ENCODE measurements at places on chromosomes 5 and 9.

DNA sequence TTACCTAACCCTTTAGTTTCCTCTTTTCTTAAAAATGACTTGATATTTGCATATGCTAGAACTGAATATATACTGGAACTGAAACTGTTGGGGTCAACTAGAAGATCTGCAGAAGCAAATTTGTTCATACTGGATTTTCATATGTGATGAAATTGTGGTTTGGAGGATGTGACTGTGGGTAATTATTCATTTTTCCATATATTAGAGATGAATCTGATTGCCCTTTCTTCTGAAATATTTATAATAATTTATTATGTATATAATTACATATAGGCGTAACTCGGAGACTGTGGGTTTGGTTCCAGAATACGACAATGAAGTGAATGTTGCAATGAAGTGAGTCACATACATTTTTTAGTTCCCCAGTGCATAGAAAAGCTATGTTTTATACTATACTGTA, 149.1 kb downstream of the ATP10B start:
- H3K27ac ChIP-seq: no peak overlapping the region
- no peak overlapping the region for H3K4me3 ChIP-seq
- DNase-seq: no peak
- no peaks in the 10 kb centered on the region for H3K4me1 ChIP-seq
- no peaks in the 10 kb centered on the region for H3K27me3 ChIP-seq

GRCh38 chr5:174235221-174236011, 189.9 kb downstream of the NSG2 start:
- no peaks in the 10 kb centered on the region for H3K36me3 ChIP-seq
- H3K27me3 ChIP-seq: no peaks in the 10 kb centered on the region
- H3K27ac ChIP-seq: no peak overlapping the region
- no peak overlapping the region for H3K4me3 ChIP-seq
- H3K4me1 ChIP-seq: no peaks in the 10 kb centered on the region
- no peak for DNase-seq

DNA sequence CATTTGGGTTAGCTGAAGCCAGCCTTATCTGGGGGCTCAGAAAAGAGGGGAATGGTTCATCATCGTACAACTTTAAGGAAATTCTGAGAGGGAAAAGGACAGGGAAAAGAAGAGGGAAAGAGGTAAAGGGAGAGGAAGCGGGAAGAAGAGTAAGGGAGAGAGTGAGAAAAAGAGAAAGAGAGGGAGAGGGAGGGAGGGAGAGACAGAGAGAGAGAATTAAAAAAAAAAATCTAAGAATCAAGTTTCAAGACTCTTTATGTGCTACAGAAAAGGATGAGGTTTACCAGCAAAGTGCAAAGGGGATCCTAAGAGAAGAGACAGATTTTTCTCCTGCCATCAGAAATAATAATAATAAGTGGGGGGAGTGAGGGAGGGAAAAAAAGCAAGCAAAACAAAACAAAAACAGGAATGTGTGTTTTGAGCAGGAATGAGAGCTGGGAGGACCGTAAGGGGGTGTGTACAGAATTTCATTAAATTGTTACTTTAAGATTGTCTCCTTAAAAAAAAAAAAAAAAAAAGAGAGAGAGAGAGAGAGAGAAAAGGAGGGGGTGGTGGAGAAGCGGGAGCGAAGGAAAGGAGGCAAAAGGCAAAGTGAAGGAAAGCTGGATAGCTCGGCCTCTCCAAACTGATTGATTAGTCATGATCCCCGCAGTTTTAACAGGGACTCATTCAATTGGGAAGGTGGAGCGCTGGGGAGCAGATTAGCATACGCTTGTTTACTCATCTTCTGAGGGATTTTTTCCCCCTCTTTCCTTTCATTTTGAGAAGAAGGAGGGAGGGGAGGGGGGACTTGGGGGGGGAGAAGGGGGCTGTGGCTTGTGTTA, 438 bp upstream of the PAPPA start:
- H3K27ac ChIP-seq: peak overlapping the region; percentile 63
- DNase-seq: no peak
- no peaks in the 10 kb centered on the region for H3K36me3 ChIP-seq

DNA sequence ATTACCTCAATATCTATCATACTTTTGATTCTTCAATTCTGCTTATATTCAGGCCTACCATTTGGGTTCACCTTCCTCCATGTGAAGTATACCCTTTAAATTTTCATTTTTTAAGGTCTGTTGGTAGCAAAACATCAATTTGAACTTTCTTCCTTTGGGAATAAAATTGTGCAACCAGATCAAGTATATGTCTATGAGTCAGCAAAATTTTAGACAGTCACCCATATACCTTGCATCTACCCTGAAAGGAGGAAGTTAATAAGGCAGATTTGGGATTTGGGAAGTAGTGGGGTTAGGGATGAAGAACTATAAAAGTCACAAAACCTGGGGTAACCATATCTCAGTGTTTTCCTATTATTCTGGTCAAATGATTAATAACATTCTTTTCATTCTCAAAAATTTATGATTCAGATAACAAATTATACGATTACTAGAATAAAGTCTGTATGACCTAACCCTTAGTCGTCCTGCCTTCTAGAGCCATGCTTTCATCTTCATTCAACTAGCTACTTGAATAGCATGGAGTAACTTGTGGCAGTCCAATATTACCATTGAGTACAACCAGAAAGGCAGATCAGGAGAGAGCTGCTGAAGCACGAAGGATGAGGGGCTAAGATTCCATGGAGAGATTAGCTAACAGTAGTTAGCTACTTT, 2.8 kb upstream of the IL33 start:
- DNase-seq: no peak
- H3K4me1 ChIP-seq: peaks cover 20% of the 10 kb centered on the region
- H3K27me3 ChIP-seq: no peaks in the 10 kb centered on the region
- no peak overlapping the region for H3K27ac ChIP-seq
- H3K4me3 ChIP-seq: no peak overlapping the region

GRCh38 chr5:172010278-172010677, 3.8 kb upstream of the FBXW11 start:
- H3K27ac ChIP-seq: no peak overlapping the region
- DNase-seq: no peak
- H3K27me3 ChIP-seq: no peaks in the 10 kb centered on the region

DNA sequence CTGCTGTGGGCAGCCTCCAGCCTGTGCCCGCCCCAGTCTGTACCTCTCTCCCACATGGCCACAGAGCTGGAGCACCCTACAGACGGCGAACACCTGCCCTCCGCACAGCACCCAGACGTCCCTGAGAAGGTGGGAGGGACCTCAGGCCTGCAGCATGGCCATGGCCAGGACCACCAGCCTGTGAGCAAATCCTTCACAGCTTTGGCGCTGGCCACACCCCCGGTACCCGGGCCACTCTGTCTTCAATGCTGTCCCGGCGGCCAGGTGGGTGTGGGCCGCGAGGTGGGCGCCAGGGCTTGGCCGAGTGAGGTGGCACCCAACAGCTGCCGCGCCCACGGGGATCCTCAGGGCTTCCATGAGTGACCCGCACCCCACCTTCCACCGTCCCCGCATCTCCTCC, 18.7 kb downstream of the NOTCH1 start:
- H3K36me3 ChIP-seq: peaks cover 16% of the 10 kb centered on the region
- peak overlapping the region; percentile 36 for H3K27ac ChIP-seq
- no peak overlapping the region for H3K4me3 ChIP-seq
- DNase-seq: no peak
- no peaks in the 10 kb centered on the region for H3K27me3 ChIP-seq

- DNase-seq: no peak
- H3K36me3 ChIP-seq: no peaks in the 10 kb centered on the region
- H3K4me3 ChIP-seq: no peak overlapping the region
These were observed 52.7 kb downstream of the ADAMTSL1 start for GRCh38 chr9:18526685-18527084.

GRCh38 chr5:168562279-168562678, 16.9 kb downstream of the PANK3 start:
- peaks cover 2% of the 10 kb centered on the region for H3K4me1 ChIP-seq
- H3K27me3 ChIP-seq: no peaks in the 10 kb centered on the region
- H3K36me3 ChIP-seq: peaks cover 41% of the 10 kb centered on the region
- no peak overlapping the region for H3K27ac ChIP-seq

- DNase-seq: no peak
- no peaks in the 10 kb centered on the region for H3K36me3 ChIP-seq
- no peaks in the 10 kb centered on the region for H3K27me3 ChIP-seq
These were observed 265.1 kb upstream of the FBXL7 start for GRCh38 chr5:15234911-15235310.

DNA sequence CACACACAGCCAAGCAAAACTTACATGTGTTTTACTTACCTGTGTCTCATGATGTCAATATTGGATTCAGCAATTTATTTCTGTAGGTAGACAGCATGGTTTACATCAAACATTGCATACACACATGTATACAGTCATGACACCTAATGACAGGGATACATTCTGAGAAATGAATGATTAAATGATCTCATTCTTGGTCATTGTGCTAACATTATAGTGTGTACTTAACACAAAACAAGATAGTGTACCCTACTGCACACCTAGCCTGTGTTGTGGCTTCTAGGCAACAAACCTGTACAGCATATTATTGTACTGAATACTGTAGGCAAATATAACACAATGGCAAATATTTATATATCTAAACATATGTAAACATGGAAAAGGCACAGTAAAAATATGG, 28.0 kb downstream of the ISOC1 start:
- DNase-seq: no peak
- no peaks in the 10 kb centered on the region for H3K36me3 ChIP-seq
- peaks cover 2% of the 10 kb centered on the region for H3K4me1 ChIP-seq

DNA sequence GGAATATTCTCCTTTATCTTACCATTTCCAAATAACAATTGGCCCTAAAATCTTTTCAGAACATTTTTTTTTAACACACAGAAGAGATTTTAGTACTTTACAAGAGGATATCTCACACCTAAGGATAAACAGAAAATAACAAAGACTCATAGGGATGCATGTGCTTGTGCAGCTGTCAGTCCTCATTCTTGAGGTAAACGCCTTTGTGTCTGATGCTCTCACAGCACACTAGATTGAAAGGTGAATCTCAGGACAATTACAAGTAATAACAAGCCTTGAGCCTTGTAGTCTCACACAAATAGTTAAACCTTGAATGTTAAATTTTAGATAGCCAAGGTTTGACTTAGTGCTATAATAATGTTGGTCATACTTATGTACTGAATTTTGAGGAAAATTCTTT, 439.2 kb downstream of the PTPRD start:
- H3K4me1 ChIP-seq: no peaks in the 10 kb centered on the region
- DNase-seq: no peak
- H3K4me3 ChIP-seq: no peak overlapping the region

DNA sequence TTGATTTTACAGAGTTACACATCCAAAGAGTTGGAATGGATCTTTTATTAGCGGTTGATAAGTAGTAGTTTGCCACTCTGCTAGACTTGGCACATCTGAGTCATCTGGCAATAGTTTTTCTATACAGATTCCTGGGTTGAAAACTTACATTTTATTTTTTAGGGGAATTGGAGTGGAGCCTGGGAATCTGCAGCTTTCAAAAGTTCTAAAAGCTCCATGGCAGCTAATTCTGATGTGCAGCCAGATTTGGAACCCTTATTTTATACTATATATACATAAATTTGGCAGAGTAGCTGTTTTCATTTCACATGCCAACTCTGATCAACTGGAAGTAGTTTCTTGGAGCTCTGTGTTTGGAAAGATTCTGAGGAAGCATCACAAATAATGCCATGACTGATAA, 715.5 kb downstream of the TLR4 start:
- H3K36me3 ChIP-seq: no peaks in the 10 kb centered on the region
- H3K27me3 ChIP-seq: no peaks in the 10 kb centered on the region
- H3K4me3 ChIP-seq: no peak overlapping the region
- no peaks in the 10 kb centered on the region for H3K4me1 ChIP-seq
- H3K27ac ChIP-seq: no peak overlapping the region

- H3K27ac ChIP-seq: no peak overlapping the region
- no peaks in the 10 kb centered on the region for H3K4me1 ChIP-seq
- H3K4me3 ChIP-seq: no peak overlapping the region
- H3K36me3 ChIP-seq: no peaks in the 10 kb centered on the region
These were observed 79.2 kb upstream of the HSPA9 start for GRCh38 chr5:138654281-138654867.

DNA sequence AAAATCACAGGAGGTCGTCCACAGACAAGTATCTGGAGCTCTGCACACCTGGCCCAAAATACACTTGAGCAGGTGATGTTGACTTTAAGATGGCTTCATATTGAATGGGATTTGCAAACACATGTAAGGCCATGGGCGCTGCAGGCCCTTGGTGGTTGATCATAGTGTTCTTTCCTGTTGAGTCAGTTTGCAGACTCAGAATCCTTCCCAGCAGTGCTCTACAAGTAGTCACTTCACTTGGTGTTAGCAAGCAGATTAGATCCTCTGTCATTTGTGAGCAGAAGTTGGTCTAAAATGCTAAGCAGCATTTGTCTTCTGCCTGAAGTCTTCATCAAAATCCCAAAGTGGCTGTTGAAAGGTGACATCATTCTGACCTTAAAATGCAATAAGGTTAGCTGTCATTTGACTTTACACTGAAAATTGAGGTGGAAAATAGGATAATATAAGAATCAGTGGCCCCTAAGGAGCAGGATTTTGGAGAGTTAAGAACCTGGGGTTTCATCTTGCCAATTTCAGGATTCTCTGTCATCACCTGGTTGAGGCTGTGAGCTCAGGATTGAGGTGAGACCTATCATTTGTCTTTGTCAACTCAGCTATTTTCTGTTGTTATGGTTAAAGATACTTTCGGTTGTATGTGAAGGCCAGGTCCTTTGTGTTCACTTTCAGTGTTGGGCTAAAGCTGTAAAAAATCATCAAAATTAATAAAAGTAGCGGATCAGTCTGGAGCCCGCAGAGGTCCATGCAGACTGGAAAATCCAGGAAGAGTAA, 114.5 kb downstream of the LRRC70 start:
- H3K4me1 ChIP-seq: peaks cover 2% of the 10 kb centered on the region
- no peaks in the 10 kb centered on the region for H3K36me3 ChIP-seq
- no peaks in the 10 kb centered on the region for H3K27me3 ChIP-seq

DNA sequence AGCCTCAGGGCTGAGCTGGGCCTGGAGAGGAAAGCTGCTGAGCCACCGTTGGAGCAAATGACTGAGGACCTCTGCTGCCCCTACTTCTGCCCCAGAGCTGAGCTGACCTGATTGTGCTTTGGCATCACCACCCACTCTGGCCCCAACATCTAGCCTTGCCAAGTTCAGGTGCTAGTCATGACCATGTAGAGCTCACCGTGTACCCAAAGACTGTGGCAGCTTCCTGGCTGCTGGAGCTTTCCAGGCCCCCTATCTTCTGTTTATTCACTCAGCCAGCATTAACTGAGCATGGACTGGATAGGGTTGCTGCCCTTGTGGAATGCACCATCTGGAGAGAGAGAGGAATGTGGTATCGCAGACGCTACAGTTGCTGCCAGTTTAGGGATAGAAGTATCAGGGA, 49.1 kb downstream of the JADE2 start:
- DNase-seq: no peak
- H3K4me3 ChIP-seq: no peak overlapping the region
- H3K36me3 ChIP-seq: peaks cover 94% of the 10 kb centered on the region
- no peaks in the 10 kb centered on the region for H3K27me3 ChIP-seq
- peaks cover 16% of the 10 kb centered on the region for H3K4me1 ChIP-seq

DNA sequence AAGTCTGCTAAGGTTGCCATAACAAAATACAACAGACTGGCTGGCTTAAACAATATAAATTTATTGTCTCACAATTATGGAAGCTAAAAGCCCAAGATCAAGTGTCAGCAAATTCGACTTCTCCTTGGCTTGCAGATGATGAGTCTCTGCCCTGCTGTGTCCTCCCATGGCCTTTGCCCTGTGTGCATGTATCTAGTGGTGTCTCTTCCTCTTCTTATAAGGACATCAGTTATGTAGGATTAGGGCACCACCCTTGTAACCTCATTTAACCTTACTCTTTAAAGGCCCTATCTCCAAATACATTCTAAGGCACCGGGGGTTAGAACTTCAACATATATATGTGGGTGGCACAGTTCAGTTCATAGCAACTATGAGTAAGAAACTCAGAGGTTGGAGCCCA, 157.9 kb upstream of the RASA1 start:
- H3K4me3 ChIP-seq: no peak overlapping the region
- H3K27me3 ChIP-seq: no peaks in the 10 kb centered on the region
- DNase-seq: no peak
- H3K27ac ChIP-seq: no peak overlapping the region
